Fibroblast of pulmonary artery (primary cell): ENCODE measurements at places on chromosomes 6 and 20.

- no peak for DNase-seq
Observed at GRCh38 chr6:34810936-34811632, 19.2 kb downstream of the BLTP3A start.

- DNase-seq = no peak
Observed at GRCh38 chr6:49530141-49530776, 20.2 kb upstream of the C6orf141 start.

GRCh38 chr6:158766621-158767455, 52.3 kb downstream of the EZR start:
- no peak for DNase-seq

DNA sequence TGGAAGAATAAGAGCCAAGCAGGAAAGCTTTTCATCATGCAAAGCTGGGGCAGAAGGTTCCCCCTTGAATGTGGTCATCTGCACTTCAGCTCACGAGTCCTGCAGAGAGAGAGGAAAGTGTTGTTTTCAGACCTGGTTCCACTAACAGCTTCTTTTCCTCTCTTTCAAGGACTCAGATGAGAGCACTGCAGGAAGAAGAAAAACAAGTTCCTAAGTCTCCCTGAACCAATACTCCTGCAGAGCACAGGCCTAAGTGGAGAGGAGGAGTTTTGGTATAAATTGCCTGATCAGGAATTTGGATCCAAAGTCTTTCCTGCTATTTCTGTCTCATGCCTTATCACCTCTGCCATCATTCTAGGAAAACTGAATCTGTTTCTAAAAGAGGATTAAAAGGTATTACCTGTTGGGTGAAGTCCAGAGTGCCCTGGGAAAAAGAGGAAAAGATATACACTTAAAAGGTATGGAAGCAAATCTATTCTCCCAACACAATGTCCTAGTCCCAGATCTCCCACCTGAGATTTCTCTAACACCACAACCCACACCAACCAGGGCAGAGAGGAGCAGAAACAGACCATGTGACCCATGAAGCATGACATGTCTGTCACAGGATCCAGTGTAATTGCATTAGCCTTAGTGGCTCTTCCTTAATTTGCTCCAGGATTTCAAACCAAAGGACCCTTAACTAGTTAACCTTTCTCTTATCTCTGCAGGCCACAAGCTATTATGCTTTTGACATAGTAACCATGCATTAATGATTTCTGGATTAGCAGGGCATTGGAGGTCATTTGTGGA, 12.2 kb downstream of the HLA-DRB5 start:
- no peak for DNase-seq

DNA sequence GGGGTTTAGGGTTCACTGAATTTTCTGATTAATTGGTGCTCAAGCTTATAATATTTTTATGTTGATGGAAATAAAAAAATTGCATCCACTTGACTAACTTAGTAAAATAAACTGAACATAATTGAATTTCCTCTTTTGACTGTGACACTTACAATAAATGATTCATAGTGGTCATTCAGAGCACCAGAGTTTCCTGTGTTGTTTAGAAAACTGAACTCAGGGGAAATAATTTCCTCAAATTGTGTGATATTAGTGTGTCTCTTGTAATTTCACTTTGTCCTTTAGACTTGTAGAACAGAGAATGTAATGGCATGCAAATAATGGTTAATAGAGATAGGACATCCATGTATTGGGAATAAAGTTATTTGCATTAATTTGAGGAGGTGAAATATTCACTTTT, 319.7 kb upstream of the MAN1A1 start:
- no peak for DNase-seq

DNA sequence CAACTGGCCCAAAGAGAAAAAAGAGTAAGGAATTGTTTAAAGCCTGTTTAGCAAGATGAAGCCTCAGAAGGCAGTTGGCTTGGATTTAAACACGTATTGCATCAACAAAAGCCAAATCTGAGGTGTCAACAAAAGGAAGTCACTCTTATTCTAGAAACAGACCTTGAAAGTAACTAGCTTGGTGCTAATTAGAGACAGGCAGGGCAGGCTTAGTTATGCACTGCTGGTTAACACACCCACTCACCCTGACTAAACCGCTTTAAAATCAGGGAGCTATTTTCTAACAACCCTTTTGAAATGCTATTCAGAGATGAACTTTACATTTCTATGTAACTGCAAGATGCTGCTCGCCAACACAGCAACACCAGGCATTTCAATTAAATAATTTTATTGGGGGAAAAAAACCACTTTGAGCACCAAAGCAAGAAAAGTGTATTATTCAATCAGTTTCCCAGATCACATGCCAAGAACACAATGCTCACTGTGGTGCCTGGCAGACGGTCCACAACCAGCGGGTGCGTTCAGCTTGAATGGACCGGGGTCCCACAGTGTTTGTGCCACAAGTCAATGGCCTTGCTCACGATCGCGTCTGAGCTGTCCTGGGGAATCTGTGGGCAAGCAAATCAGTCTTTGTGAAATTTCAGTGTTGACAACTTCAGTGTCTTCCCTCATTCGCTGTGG, 23.6 kb downstream of the TBC1D7 start:
- peak; percentile 15 for DNase-seq

DNA sequence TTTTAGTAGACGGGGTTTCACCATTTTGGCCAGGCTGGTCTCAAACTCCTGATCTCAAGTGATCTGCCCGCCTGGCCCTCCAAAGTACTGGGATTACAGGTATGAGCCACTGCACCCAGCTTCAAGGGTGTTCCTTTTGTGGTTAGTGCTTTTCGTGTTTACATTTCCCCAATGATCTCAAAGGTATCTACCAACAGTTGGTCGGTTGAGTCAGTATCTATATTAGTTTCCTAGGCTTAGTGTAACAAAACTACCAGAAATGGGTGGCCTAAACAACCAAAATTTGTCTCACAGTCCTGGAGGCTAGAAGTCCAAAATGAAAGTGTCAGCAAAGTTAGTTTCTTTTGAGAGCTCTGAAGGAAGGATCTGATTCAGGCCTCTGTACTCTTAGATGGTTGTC, 30.1 kb downstream of the CASP8AP2 start:
- DNase-seq = no peak

DNA sequence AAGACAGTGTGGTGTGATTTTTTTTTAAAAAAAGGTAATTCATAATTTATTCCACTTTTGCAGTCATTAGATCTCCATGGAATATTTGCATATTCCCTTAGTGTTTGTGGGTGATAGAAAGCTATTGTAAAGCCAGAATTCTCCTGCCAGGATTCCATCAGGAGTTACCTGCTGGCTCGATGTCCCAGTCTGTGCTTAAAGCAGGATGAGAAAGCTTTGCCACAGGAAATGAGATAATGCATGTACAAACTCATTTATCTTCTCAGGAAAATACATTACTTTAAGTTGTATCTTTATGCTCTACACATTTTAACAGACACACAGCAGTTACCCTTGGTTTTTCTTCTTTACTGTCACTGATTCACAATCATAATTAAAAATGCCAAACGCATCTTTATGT, 553.0 kb downstream of the CD109 start:
- no peak for DNase-seq

DNA sequence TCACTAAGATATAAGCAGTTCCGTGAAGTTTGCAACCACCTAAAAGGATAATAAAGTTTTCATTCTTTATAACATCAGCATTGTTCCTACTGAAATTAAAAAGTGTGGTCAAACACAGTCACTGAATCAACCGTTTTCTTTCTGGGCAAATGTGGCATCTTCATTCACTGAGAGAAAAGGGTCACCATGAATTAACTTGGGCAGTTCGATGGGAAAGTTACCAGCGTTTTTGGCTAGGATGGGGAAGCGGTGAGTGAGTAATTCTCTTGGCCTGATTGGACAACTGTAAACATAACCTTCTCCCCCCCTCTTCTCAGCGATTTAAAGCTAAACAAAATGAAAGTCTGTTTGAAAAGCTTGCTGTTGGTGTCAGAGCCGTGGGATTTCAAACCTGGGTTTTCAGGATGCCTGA, 181.8 kb downstream of the SASH1 start:
- DNase-seq = peak; percentile 66

GRCh38 chr20:53322651-53323050, 271.0 kb downstream of the ZNF217 start:
- DNase-seq = no peak

- no peak for DNase-seq
Observed at GRCh38 chr20:16279320-16279719, 293.9 kb downstream of the KIF16B start.

DNA sequence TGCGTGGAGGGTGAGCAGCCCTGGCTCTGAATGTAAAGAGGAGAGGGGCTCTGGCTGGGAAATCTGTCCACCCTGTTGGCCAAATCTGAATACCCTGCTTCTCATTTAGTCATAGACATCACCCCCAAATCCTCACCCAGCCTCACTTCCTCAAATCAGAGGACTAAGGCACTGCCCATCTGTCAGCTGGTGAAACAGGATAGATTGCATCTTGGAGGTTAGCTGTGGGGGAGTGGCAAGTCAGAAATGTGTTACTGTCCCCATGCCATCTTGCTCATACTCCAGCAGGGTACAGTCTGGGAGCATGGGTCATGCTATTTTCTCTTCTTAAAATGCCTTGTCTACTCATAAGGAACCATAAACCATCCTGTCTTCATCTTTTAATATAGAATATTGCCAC, 9.5 kb upstream of the DTNBP1 start:
- DNase-seq = no peak

DNA sequence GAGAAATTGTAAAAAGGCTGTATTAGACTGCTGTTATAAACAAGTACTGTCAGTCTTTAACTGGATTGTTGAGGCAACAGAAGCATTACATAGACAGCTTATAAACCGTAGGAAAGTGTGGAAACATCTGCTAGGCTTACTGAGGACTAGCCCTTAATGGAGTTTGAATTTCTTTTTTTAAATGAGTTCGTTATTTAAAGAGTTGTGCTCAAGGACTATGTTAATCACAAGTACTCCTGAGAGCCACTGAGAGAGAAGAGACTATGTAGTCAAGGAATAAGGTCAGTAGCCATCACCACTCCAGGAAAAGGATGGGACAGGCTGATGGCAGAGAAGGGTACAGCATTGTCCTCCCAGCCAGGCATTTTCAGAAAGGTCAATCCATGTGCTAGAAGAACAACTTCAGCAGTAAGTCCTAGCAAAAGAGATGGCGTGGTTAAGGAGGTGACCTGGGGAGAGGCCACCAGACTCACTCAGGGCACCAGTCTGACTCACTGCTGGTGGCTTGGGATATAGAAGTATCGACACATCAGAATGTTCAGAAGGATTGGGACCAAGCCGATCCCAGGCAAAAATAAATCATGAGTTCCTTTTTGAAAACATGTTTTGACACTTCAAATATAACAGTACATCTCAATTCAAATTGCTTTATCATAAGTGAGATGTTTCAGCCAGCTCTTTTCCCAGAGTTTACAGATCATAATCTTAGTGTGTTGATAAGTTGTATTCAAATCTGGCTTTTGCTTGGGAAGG, 6.4 kb downstream of the RPS12 start:
- peak; percentile 17 for DNase-seq
